ENCODE measurements at places on chromosomes 7 and 10.

DNA sequence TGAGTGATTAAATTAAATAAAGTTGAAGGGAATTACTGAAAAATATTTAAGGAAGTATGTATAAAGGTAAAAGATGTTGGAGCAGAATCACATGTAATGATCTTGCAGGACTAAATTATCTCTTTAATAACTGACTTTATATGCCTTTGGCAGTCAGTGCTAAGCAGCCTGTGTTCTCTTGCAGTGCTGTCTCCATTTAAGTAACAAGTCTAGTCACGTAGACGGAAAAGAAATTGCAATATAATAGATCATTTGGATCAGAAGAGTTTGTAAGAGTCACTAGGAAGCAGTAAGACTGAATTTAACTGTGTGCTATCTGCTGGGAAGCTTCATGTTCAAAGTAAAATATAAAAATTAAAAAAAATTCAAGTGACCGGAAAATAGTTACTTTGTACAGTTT lies 21.4 kb downstream of the BZW2 start:
- no peak for DNase-seq

- no peak for DNase-seq
These were observed 410.3 kb downstream of the KIF20B start for GRCh38 chr10:90111671-90112070.

DNA sequence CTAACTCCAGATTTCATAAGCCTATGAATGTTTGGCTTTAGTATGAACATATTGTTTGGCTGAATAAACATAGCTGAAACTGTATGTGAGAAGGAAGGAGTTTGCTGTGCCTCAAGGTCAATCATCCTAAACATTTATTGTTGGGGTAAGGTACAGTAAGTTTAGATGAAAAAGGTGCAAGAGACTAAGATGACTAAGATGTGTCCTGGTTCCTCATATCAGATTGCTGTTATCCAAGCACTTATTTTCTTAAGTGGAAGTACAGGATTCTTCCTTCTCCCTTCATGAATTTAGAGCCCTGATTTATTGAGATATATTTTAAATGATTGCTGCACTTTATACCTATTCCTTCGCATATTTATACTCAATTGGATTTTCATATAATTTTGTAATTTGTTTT lies 12.2 kb downstream of the MDFIC start:
- DNase-seq: no peak

GRCh38 chr10:95509251-95509650 lies 51.9 kb downstream of the SORBS1 start:
- DNase-seq: no peak

GRCh38 chr7:30437823-30438574 lies 40.6 kb downstream of the NOD1 start:
- peak; percentile 9 for DNase-seq

- no peak for DNase-seq
These were observed 168.7 kb downstream of the CUX1 start for GRCh38 chr7:101985903-101986734.

- DNase-seq: no peak
These were observed 64.6 kb upstream of the COL13A1 start for GRCh38 chr10:69736886-69737641.

- no peak for DNase-seq
These were observed 17.6 kb downstream of the MINDY3 start for GRCh38 chr10:15842556-15843169.

Data from CD8-positive, alpha-beta T cell (primary cell).